CD4-positive, alpha-beta T cell treated with Interferon gamma for 1 hour (primary cell): ENCODE measurements at places on chromosomes 3 and 15.
A peak's percentile ranks its signal among the peaks of the same experiment; 100 is the strongest.

GRCh38 chr3:196232154-196232881 is 16.0 kb downstream of the SLC51A start:
- no peak for DNase-seq

DNA sequence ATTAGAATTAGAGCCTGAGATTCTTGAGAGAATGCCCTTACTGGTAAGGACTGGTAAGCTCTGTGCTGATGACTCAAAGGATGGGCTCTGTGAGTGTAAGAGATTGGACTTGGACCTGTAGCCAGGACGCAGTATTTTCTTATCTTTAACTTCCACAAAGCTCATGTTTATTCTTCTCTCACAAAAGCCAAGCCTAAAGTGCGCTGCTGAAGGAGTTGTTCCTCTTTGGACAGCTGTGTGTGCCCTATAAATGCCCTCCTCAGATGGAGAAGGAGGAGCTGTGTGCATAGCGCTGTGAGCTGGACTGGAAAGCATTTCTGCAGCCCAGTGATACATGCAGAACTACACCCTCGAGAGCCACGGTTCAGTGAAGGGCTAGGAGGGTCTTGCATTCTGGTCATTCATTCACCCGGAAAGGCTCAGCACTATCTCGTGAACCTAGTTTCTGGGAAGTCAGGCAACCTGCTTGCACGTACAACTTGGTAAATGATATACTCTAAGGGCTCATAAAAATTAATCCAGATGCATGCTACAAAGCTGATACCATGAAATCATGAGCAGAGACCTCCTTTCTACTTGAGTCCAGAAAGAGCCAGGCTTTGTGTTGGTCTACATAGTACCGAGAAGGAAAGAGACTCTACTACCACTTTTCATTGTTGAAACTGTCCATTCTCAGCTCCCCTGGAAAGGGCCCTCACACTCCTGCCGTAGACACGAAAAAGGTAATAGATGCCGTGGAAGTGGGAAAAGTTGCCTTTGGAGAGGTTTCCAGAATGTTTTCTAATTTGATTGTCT is 103.0 kb upstream of the TBL1XR1 start:
- DNase-seq, result peak; percentile 11

GRCh38 chr3:153628591-153628990 is 466.6 kb downstream of the RAP2B start:
- no peak for DNase-seq

GRCh38 chr15:66085128-66085527 is 168.4 kb downstream of the MEGF11 start:
- DNase-seq, result no peak

DNA sequence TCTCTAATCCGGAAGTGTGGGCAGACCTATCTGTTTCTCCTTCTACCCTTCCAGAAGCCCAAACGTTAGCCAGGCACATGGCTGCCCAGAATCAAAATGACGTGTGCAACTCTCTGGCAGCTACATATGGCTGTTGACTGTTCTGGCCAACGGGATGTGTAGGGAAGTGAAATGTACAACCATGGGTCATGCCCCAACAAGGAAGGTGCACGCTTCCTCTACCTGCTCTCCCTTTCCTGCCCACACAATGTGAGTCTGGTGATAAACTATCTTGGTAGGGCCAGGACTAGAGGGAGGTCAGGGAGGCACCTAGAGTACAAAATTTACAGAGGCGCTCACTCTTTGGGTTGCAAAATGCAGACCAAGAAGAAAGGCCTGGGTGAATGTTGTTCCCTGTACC is 495.9 kb upstream of the PROK2 start:
- DNase-seq, result no peak

DNA sequence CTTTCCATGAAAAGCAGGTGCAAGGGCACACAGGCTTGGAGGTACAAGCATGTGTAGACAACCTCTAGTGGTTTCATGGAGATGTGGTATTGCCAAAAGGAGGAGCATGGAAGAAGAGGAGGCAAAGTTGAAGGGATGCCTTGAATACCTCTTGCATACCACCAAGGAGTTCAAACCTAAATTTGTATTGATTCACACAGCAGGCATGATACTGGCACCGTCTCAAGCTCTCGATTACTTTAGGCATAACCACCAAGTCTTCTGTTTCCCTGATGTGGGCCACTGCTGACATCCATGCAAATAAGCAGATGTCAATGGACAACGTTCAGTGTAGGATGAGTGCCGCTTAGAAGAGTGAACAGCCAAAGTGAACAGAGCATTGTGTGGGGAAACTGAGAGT is 87.1 kb downstream of the SCN11A start:
- DNase-seq, result no peak

GRCh38 chr15:84671211-84671610 is 13.2 kb upstream of the NMB start:
- DNase-seq, result no peak

- no peak for DNase-seq
These were observed 49.2 kb upstream of the MAP3K13 start for GRCh38 chr3:185313693-185314246.

GRCh38 chr3:72384602-72385001 is 463.6 kb downstream of the SHQ1 start:
- DNase-seq, result no peak

- no peak for DNase-seq
These were observed 40.9 kb downstream of the MUC20 start for GRCh38 chr3:195761567-195762248.

- DNase-seq, result no peak
These were observed 6.8 kb downstream of the ALDH1A2 start for GRCh38 chr15:58058729-58059128.

- DNase-seq, result no peak
These were observed 17.1 kb downstream of the LEKR1 start for GRCh38 chr3:156843071-156843808.

DNA sequence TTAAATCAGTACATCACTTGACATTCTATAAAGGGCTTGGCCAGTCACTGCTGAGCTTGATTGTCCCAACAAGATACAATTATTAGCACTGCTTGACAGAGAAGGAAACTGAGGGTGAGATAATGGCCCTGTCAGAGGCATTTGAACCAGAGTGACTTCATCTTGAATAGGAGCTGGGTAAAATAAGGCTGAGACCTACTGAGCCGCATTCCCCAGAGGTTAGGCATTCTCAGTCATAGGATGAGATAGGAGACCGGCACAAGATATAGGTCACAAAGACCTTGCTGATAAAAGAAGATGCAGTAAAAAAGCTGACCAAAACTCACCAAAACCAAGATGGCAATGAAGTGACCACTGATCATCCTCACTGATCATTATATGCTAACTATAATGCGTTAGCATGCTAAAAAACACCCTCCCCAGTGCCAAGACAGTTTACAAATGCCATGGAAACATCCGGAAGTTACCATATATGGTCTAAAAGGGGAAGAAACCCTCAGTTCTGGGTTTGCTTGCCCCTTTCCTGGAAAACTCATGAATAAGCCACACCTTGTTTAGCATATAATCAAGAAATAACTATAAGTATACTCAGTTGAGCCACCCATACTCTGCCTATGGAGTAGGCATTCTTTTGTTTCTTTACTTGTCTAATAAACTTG is 239.1 kb upstream of the SETMAR start:
- no peak for DNase-seq

- no peak for DNase-seq
These were observed 50.1 kb downstream of the TLE3 start for GRCh38 chr15:70047386-70048197.

DNA sequence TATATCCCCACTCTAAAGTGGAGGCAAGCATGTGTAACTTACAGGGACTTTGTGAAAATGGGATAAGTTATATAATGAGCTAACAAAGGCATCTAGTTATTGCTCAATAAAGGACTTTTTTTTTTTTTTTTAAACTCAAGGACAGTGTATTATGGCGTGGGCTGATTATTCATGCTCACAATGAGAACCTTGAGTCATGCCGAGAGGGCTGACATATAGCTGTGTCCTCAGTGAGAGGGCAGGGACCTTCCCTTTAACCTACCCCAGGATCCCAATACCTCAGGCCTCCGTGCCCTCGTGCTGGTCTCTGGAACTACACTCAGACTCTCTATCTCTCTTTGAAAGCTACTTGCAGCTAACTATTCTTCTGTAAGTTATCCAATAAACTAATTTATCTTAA is 319.9 kb upstream of the ICE2 start:
- DNase-seq, result no peak

DNA sequence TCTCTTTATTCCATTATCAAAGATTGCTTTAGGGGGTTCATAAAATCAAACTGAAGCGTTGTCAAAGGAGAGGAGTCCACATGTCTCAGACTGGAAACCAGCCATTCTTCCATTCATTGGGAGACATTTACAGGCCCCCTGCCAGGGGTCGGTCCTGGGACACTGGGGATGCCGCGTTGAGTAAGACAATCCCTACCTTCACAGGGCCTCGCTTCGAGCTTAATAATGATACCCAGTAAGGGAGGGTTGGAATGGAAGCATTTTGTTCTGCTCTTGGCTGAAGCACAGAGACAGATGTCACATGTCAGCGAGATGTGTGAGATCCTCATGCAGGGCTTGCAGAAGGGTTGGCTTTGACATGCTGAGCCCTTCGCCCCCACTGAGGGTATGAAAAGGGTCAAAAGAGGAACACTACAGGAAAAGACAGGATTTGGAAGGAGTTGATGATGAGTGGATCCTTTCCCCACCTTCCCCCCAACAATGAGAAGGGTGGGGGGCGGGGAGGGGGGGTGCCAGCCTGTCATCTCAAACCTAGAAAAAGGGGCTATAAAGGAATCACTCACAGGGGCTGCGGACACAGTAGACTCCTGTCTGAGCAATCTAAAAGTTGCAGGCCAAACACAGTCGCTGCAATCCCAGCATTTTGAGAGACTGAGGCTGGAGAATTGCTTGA is 25.6 kb upstream of the ARL8B start:
- no peak for DNase-seq

- no peak for DNase-seq
These were observed 1336.7 kb downstream of the NSUN3 start for GRCh38 chr3:95399585-95399984.

GRCh38 chr3:148729476-148730055 is 31.9 kb downstream of the AGTR1 start:
- no peak for DNase-seq

DNA sequence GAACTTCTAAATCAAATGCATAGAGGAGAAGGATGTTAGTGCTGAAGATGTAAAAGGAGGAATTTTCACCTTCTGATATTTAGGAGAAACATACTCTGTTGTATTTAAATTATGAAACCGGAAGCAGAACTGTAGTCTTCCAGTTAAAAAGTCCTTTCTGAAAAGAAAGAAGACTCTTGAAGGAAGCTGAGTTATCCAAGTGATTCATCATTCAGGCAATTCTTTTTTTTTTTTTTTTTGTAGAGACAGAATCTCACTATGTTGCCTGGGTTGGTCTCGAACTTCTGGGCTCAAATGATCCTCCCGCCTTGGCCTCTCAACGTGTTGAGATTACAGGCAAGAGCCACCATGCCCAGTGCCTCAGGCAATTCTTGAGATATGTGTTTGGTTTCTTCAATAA is 424.8 kb upstream of the TPM1 start:
- DNase-seq, result no peak

GRCh38 chr3:178709051-178709450 is 172.8 kb downstream of the KCNMB2 start:
- DNase-seq, result no peak

DNA sequence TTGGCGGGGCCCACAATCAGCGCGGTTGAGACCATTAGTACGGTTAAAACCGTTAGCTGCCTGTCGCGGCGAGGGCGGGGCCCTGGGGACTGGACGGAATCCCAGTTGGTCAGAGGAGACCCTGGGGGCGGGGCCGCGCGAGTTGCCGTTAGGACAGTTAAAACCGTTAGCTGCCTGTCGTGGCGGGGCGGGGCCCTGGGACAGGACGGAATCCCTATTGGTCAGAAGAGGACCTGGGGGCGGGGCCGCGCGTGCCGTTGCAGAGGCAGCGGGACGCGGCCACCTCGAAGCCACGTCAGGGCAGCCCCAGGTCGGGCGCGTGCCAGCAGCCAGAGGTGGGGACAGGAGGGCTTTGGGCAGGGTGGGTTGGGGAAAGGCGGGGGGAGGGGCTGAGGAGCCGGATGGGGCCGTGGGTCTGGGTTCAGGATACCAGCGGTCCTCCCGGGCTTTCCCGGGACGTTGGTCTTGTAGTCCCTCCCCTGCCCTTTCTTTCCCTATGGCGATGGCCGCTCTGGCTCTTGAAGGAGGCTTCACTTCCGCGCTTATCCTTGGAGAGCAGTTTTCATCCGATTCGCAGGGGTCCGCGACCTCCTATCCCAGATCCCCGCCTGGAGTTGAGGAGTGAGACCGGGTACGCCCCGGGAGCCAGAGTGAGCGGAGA is 28.0 kb downstream of the KLHDC8B start:
- peak; percentile 7 for DNase-seq

GRCh38 chr15:99963976-99964375 is 230.7 kb upstream of the LYSMD4 start:
- DNase-seq, result no peak

- no peak for DNase-seq
These were observed 32.7 kb upstream of the ZBTB38 start for GRCh38 chr3:141335531-141336061.

DNA sequence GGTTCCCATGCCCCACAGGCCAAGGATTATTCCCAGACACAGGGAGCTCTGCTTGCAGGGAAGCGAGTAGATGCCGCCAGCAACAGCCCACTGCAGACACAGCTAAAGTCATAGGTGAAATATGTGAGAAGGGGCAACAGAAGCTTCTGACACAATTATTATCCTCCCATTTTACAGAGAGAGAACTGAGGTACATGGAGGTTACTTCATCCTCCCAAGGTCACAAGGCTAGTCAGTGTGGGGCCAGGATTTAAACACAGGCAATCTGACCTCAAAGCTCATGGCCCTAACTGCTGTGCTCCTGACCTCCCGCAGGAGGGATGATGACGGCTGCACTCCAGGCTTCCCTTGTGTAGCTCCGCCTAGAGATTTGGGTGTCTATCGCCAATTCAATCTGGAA is 15.7 kb upstream of the FSIP1 start:
- DNase-seq, result no peak

DNA sequence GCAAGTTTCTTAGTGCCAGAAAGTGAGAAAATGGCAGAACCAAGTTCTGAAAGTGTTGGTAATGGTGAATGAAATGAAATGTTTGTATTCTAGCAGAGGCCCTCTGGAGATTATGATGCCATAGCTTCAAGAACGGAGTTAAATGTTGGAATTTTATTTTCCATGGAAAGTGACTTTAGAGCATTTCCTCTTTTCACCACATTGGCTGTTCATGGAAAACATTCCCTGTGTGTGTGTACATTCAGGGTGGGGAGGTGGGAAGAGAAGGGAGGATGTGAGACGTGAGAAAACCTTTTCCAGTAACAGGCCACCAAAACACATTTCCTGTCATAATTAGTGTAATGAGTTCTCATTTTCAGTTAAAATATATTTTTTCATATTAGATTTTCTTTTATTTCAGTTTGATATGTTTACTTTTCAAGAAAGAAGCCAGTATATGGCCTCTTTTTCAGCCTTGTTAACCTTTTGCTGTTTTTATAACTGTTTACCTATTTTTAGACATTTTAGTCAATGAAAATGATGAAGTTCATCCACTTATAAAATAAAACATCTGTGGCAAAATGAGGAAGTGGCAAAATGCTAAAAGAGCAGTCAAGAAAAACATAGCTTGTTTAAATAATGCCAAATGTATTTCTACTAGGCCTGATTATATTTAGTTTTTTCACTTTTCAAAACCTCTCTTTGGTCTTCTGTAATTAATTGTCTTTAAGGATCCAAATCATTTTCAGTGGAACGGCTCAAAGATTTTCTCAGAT is 21.6 kb downstream of the SAMMSON start:
- DNase-seq, result no peak

- no peak for DNase-seq
These were observed 53.6 kb downstream of the PGPEP1L start for GRCh38 chr15:98953968-98954367.

GRCh38 chr3:69823743-69824142 is 84.5 kb downstream of the MITF start:
- no peak for DNase-seq

- DNase-seq, result no peak
These were observed 2.2 kb downstream of the TEX264 start for GRCh38 chr3:51673181-51673801.
